ENCODE measurements at places on chromosomes 12 and 14.

GRCh38 chr14:99063620-99064225, 208.3 kb downstream of the BCL11B start:
- DNase-seq: no peak

GRCh38 chr12:82627799-82628198, 58.9 kb upstream of the TMTC2 start:
- DNase-seq: peak; percentile 38

DNA sequence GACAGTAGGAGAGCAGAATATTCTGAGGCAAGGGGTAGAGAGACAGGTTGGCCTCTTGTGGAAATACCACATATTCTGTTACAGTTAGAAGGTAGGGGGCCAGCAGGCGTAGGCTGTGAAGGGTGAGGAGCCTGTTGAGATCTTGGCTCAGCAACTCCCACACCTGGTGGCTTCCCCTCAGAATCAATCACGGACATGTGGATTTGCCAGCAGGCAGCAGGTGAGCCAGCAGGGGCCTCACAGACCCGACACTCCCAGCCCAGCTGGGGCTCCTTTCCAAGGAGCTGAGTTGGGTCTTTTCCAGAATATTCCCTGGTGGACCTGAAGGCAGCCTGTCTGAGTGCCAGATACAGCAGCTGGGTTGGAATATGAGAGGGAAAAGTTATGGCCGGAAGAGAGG, 150.0 kb upstream of the CRY1 start:
- peak; percentile 94 for DNase-seq

- DNase-seq: no peak
These were observed 114.1 kb downstream of the KIF26A start for GRCh38 chr14:104252256-104253215.

DNA sequence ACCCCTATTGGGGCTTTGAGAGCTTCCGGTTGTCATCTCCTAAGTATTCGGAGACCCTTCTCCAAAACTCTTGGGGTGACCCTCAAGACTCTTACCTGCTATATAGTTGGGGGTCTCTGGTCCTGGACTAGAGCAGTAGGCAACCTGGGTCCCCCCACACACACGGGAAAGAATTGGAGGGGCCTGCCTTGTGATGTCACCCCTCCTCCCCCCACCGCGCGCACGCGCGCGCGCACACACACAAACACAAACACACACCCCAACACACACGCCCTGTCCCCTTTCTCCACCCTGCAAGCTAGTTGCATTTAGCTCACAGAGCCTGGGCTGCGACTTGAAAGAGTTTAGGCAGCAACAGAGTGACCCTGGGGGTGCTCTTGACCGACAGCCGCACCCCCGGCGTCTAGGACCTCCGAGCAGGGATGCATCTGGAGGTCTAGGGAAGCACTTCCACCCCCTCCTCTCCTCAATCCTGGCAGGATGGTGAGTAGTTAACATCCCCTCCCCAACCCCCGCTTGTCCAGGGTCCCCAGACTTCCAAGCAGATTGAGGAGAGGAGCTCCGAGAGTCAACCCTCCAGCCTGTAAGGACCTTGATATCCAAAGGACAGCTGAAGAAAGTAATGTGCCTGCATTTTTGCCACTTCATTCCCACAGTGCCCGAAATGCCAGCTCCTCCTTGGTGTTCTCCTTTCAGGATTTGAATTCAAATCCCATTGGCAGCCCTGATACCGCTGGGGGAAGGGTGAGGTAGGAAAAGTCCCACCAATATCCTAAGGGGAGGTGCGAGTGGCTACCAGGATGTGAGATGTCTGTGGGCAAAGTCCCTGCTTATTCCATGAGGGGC, 1.4 kb upstream of the DNAJC14 start:
- DNase-seq: peak; percentile 33

DNA sequence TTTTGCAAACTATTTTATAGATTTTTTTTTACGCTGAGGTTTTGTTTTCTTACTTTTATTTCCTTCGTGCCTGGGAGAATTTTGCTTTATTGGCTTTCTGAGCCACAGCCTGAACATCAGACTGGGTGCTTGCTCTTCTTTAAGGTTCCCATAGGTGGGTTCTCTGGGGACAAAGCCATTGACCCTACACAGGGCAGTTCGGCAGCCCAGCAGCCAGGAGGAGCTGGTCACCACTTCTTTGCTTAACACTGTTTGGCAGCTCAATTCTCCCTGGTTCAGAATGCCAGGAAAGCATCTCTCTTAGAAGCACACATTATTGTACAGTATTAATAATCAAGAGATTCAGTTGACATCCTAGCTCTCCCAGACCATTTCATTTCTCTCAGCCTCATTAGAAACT, 140.8 kb upstream of the NEDD1 start:
- DNase-seq: no peak

- DNase-seq: no peak
These were observed 60.1 kb upstream of the HSPB8 start for GRCh38 chr12:119118625-119119024.

DNA sequence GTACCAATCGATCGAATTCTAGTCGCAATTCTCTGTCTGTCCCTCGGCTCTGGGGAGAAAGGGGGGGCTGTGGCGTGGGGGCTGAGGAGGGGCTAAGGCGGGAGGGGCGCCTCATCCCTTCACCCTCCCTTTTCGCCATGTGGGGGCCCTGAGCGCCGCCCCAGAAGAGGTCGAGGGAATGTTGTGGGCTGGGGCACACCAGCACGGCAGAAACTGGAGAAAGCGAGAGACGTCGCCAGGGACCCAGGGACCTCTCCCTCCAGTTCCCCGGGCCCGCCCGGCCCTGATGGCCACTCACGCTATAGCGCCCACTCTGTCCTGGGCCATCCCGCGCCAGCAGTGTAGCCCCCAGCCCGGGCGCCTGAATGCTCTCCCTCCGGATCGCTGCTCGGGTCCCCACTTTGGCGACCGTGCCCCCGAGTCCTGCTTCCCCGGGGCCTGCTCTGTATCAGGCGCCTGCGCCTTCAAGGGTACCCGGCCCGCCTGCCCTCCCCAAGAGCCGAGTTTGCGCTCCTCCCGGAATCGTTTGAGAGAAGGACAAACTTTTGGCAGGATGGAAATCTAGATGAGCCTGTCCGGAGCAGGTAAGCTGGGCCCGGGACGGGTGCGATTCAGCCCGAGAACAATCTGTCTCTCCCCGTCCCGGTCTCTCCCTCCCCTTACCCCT, 62.6 kb downstream of the SMUG1 start:
- no peak for DNase-seq

GRCh38 chr14:80395031-80395430, 183.7 kb upstream of the DIO2 start:
- DNase-seq: no peak

- peak; percentile 14 for DNase-seq
These were observed 343.1 kb downstream of the FLRT2 start for GRCh38 chr14:85873006-85873405.

- no peak for DNase-seq
These were observed 144.8 kb upstream of the PTPRQ start for GRCh38 chr12:80299219-80299618.
